NCI-H748 treated with DMSO at 0.1 percent for 48 hours (cell line): ENCODE measurements at places on chromosomes 16 and 17.

DNA sequence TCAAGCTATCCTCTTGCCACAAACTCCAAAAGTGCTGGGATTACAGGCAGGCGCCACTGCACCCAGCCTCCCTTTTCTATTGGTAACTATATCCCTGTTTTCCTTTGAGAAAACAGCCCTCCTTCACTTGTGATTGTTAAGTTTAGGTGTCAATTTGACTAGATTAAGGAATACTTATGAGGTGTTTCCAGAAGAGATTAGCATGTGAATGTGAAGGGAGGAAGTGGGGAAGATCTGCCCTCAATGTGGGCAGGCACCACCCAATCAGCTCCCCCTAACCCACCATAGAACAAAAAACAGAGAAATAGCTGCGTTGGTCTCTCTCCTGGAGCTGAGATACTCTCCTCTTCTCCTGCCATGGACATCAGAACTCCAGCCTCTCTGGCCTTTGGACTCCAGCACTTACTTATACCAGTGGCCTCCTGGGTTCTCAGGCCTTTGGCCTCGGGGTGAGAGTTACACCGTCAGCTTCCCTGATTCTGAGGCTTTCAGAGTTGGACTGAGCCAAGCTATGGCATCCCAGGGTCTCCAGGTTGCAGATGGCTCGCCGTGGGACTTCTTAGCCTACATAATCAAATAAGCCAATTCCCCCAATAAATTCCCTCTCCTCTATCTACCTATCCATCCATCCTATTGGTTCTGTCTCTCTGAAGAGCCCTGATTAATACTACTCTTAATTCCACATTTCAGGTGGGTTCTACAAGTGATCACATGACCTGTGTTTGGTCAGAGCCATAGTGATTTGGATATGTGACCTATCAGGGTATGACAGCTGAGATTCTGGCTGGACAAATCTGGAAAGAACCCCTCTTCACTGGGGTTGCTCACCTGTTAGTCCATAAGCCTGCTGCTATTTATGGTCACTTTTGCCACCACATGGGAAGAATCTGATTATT lies 12.0 kb upstream of the STAT3 start:
- DNase-seq = no peak

DNA sequence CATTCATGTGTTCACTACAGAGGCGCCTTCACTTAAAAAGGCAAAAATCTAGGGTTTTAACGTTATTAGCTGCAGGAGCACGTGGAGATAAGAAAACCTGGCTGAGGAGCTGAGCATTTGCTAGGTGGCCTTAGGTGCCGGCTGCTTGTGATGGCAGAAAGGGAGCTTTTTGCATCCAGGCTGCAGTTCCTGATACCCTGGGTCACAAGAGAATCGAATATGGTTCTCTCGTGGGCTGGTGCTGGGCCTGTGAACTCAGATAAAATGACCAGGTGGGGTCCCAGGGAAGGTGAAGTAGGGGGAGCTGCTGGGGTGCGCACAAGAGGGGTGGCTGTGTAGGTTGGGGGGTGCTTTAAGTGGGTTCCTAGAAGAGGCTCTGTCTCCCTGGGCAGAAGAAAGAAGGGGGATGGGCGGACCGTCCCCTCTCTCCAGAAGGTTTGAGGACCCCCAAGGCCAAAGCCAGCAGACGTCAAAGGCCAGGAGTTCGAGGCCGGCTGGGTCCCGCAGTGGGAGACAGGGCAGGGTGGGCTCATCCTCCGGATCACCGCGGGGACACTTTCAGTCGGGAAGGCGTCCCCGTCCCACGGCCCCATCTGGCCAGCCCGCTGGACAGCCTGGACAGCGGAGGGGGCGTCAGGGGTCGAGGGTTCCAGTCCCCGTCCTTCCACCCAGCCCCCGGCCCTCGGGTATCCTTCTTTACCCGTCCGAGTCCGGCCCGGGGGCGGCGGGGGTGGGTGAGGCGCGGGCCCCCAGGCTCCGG lies 740 bp upstream of the CMIP start:
- no peak for DNase-seq

DNA sequence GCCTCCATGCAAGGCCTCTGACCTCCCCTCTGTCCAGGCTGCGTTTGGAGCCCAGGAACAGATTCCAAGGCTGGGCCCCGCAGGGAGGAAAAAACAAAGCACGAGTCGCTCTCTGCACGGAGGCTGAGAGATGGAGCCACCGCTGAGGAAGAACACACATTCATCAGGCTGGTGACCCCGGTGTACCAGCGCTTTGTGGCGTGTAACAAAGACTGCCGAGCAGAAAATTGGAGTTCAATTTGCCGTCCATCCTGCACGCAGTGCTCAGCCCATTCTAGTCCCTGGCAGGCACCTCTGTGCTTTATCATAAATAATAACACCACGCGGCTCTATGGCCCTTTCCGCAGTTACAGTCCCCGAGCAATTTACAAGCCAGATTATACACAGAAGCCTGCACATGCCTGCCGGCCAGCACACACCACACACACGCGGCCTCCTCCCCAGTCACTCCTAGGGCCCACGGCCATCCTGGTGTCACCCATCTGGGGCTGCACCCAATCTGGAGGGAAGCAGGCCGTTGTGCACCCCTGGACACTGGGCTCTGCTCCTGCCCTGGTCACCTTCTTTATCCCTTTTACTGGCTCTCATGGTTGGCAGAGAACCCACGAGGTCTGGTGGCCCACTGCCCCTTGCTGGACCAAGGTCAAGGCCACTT lies 124.4 kb downstream of the SDK2 start:
- no peak for DNase-seq

DNA sequence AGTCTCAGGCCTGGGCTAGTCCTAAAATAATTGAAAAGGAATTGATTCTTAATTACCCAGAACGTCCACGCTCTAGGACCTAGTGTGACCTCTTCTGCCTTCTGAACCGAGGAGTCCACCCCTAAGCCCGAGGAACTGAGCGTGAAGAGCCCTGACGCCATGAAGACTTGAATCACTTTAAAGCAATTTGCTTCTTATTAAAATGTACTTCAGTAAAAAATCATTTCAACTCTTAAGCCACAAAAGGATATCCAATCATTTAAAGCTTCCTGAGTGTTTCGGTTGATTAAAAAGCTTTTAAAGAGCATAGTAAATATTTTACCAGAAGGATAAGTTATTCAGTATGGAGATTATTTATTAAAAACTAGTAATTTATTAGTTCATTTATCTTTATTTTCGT lies 11.6 kb downstream of the HSBP1 start:
- DNase-seq = no peak

GRCh38 chr17:77723909-77724875 lies 234.3 kb upstream of the TNRC6C start:
- no peak for DNase-seq

GRCh38 chr17:1959871-1960544 lies 65.1 kb downstream of the RTN4RL1 start:
- DNase-seq = no peak

- no peak for DNase-seq
Measured at GRCh38 chr16:10308305-10309193, 77.3 kb upstream of the ATF7IP2 start.

- DNase-seq = no peak
Measured at GRCh38 chr17:27553019-27553511, 77.9 kb upstream of the LGALS9 start.

GRCh38 chr16:1763521-1764511 lies 7.5 kb downstream of the NME3 start:
- no peak for DNase-seq

- peak; percentile 19 for DNase-seq
Measured at GRCh38 chr16:84062734-84063640, 20.4 kb upstream of the SLC38A8 start.

- DNase-seq = no peak
Measured at GRCh38 chr16:31216422-31217135, at the start of gene PYDC1. Gene PYDC1 (minus strand): TSS chr16:31217135. CDS start chr16:31217028, 107 bp downstream.

DNA sequence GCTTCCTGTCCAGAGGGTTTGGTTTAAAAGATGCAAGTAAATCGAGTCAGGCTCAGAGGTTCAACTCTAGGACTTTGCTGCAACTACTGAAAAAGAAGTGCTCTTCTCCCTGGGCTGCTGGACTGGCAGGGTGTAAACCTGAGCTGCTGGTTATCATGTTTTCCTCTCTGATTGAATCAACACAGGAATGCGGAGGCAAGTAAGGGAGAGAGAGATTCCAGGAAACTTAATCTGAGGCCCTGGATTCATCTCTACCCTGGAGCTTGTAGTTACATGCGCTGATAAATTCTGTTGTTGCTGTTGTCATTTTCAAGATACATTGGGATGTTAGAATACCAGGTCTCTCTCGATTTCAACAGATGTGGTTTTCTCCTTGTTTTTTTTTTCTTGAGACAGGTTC lies 8.2 kb upstream of the HS3ST3A1 start:
- DNase-seq = no peak

DNA sequence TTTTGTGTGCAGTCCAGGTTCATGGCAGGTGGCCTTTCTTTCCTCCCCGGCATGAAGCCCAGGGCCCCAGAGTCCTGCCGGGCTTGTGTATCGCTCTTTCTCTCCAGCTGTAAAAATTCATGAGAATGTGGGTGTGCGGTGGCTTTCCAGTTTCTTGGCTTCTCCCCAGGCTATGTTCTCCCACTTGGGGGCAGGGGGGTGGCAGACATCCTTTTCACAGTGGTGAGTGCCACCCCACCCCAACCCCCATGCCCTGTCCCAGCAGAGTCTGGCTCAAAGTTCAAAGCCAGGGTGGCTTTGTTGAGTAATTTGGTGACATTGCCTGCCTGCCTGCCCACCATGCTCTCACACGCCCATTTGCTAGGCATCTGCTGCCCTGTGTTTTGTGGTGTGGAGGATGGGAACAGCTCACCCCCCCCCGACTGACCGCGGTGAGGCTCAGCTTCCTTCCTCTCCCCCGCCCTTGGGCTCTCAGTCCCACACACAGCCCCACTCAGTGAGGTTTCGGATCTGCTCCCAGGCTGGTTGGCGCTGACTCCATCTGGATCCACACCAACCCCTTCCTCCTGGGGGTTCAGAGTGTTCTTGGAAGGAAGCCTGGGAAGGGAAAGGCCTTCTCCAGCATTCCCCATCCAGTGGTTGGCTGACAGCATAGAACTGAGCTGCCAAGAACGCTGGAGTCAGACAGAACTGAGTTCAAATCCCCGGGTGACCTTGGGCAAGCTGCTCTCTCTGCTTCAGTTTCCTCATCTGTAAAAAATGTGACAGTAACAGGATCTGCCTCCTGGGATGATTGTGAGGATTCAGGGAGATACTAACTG lies 36.0 kb downstream of the CHD9 start:
- no peak for DNase-seq

DNA sequence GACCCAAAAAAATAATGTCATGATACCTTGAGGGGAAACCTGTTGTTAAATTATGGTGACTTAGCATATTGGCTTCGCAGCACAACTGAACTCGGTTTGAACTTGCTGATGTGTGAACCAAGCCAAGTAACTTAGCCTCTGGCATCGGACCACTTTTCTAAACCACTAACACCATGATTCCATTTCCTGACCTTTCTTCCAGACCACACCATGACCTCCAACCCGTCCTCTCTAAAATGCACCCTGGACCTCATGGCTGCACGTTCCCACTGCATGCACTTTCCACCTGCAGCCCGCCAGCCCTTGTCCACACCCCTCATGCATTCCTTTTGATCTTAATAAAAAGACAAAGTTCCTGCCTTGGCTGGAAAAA lies 29.3 kb downstream of the DYNLRB2 start:
- no peak for DNase-seq

DNA sequence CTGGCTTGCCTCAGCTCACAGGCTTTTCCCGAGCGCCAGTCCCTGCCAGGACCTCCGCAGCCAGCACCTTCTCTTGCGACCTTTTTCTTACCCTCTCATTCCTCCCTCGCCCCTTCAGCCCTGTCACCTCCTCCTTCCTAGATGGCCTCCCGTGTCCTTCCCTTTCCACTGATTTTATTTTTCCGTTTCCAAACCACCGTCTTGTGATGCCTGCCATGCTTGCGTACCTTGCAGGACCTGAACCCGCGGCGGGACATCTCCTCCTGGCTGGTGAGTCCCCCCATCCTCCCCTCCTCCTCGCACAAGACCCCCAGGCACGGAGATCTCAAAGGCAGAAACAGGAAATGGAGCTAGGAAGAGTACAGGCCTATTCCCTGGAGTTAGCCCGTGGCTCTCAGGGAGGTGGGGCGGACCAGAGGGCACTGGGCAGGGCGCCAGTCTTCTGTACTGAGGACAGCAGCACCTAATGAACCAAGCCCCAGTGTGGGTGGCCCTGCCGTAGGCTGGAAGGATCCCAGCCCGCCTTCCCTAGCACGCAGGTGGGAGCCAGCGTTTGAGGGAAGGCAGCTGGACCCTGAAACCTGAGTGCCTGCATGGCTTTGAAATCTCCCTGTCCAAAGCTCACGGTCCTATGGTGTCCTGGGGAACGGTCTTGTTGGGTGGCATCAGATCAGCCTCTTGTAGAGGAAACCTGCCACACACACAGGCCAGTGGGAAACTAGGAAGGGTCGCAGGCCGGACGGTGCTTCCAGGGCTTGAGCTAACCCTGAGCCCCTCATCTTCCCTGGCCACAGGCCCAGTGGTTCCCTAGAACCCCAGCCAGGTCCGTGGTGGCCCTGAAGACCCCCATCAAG lies 612 bp downstream of the CISD3 start:
- DNase-seq = no peak

DNA sequence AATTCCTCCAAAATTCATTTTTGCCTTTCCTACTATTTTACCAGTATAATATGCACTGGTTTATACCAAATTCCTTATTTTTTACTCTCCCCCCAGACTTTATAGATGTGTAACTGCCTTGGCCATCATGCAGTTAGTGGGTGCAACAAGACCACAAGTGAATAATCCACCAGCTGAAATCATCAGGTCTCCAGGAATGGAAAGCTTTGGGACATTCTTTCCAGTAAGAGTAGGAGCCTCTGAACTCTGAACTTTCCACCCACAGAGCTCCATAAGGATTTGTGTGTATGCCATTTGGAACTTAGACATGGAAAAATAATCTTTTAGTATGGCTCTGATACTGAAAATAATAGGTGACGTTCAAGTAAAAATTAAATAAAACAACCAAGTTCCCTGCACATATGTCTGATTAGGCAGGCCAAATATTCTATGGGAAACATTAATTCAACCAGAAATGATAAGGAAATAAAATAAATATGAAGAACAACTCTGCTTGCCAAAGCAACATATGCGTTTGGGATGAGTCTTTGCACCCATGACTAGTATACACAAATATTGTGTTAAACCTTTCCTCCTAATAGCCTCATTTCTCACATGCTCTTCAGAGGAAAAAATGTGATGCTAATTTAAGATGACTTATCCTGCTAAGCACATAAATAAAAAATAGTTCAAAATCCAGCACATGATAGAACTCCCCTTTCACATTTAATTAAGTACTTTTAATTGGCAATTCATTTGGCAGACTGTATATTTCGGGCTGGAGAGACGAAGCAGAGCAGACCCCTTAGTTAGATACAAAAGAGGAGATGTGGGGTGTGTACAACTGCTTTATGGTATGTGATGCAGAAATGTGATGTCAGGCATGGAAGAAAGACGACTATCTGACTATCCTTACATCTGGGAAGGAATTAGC lies 11.6 kb upstream of the LYRM9 start:
- DNase-seq = no peak
